CD4-positive, alpha-beta T cell treated with Interleukin-17A for 1 hour (primary cell): ENCODE measurements at places on chromosomes 6 and 20.
A peak's percentile ranks its signal among the peaks of the same experiment; 100 is the strongest.

- no peak for DNase-seq
These were observed at the start of gene EPB41L1 for GRCh38 chr20:36154700-36155628. EPB41L1 (plus strand) TSS chr20:36154740; CDS start chr20:36173778, 19,038 bp downstream.

GRCh38 chr6:96468681-96469224, 52.9 kb upstream of the UFL1 start:
- peak; percentile 19 for DNase-seq

- no peak for DNase-seq
These were observed 23.9 kb downstream of the EDN1 start for GRCh38 chr6:12313992-12314589.

GRCh38 chr6:164832410-164832809, 477.0 kb downstream of the C6orf118 start:
- no peak for DNase-seq

DNA sequence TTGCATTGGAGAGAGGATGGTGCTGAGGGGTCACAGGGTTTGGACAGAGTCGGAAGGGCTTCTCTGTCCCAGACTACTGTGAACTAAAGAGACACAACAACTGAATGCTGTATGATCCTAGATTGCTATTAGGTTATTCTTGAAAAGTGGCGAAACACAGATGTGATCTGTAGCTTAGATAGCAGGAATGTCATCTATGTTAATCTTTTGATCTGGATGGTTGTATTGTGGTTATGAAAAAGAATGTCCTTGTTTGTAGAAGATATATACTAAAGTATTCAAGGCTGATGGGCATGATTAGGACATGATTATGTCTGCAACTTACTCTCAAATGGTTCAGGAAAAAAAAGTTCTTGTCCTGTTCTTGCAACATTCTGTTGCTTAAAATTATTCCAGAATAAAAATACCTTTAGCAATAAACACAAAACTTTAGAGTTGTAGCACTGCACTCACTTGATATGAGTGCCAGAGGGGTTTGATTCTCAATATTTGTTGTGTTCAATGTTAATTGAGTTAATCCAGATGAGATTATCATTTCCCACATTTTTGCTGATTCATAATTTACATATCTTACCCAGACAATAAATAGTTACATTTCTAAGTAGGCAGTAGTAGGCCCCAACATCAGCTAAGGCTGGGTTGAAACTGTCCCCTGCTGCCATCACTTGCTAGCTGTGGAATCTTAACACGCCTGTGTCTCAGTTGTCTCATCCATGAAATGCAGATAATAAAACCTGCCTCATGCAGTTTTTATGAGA, 645.2 kb downstream of the KIF16B start:
- DNase-seq: no peak

GRCh38 chr6:15709651-15710269, 46.9 kb upstream of the DTNBP1 start:
- no peak for DNase-seq

DNA sequence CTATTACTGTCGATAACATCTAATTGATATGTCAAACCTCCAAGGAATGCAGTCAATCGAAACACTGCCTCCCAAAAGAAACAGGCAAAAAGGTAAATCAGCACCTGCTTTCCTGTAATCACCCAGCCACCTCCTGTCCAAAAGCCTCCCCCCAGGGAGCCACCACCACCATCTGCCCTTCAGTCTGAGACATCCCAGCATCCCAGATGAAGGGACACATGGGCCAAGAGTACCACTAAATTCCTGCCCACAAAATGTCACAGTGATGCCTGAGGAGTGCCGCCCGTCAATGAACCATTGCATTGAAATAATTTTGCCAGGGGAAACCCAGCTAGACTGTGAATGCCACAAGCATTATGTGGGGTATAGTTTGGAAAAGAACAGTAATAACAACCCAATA, 401.7 kb downstream of the ZFAND3 start:
- no peak for DNase-seq

DNA sequence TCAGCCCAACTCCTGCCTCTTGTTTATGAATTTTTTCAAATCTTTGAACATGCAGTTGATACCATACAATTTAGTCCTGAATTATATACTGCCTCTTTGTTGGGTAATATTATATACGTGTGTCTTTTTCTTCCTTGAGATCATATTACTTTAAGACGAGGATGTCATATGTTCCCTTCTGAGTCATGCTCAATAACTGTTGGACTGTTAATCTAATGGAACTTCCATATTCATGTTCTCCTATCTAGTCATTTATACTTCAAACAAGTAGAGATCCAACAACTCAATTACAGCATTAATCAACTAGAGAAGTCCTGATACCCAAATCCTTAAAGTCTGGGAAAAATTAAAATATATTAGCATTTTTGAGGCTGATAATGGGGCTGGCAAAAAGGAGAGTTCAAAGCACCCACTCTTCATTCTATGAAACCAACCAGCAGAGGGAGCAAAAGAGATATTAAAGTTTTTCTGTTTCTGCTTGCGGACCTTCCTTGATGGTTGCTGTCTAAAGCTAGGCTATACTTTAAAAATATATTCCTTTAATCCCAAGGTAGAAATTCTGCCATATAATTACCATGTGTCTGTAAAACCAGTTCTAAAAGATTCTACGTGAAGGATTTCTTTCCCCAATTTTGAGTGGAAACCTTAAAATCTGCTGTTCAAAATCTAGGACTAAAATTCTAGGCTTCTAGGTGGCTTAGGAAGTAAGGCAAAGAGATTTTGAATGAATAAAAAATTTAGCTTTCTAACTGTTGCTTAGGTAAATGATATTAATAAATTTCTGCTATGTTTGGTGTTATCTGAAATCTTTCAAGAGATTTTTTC, 498.9 kb downstream of the BCKDHB start:
- DNase-seq: peak; percentile 30

- no peak for DNase-seq
These were observed 10.6 kb downstream of the KCNK17 start for GRCh38 chr6:39303425-39304153.

- DNase-seq: no peak
These were observed 120.4 kb downstream of the PHACTR3 start for GRCh38 chr20:59724457-59725366.

GRCh38 chr20:19582782-19583181, 175.3 kb upstream of the RIN2 start:
- no peak for DNase-seq

- no peak for DNase-seq
These were observed 65.0 kb downstream of the TOX2 start for GRCh38 chr20:43979576-43980105.

DNA sequence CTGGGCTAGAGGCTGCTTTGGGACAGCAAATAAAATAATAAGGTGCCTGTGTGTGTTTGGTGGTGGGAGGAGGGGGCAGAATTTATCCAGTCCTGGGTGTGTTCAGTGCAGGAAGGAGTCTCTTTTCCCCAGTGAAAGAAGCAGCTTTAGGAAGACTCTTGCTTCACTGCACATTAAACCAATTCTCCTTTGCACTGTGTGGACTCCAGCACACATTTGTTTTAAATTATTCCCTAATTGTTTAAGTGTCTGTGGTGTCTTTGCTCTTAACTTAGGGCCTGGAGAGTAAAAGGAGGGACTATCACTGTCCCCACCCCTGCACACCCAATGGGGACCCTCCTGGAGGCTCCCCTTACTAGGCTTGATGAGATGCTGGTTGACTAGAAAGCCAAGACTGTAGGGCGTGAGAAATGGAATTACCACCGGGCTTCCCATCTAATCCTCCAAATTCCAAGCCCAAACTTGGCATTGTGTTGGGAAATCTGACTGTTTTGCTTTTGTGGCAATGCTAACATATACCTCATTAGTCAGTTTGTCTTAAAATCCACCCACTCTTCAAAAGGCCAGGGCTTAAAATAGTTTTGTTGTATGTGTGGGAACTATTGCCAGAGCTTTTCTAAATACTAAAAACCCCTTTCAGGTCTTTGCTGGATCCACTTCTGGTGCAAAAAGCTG, 13.5 kb upstream of the DAAM2 start:
- no peak for DNase-seq

DNA sequence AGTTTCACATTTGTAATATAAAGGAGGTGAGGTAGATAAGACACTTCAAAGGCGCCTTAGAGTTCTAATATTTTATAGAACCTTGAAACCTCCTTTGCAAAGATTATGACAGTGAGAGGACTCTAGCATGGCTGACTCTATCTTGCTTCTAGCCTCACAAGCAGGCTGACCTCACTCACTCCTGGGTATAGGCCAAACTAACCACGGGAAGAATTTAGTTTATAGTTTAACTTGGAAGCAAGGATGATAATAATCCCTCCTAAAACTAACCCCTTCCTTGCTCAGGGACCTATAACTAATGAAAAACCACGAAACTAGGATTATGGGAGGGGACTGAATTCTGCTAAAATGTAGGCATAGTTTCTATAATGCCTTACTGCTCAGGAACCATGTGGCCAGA, 84.3 kb downstream of the FILIP1 start:
- DNase-seq: no peak

- DNase-seq: no peak
These were observed 55.0 kb downstream of the ALDH5A1 start for GRCh38 chr6:24549674-24550353.

DNA sequence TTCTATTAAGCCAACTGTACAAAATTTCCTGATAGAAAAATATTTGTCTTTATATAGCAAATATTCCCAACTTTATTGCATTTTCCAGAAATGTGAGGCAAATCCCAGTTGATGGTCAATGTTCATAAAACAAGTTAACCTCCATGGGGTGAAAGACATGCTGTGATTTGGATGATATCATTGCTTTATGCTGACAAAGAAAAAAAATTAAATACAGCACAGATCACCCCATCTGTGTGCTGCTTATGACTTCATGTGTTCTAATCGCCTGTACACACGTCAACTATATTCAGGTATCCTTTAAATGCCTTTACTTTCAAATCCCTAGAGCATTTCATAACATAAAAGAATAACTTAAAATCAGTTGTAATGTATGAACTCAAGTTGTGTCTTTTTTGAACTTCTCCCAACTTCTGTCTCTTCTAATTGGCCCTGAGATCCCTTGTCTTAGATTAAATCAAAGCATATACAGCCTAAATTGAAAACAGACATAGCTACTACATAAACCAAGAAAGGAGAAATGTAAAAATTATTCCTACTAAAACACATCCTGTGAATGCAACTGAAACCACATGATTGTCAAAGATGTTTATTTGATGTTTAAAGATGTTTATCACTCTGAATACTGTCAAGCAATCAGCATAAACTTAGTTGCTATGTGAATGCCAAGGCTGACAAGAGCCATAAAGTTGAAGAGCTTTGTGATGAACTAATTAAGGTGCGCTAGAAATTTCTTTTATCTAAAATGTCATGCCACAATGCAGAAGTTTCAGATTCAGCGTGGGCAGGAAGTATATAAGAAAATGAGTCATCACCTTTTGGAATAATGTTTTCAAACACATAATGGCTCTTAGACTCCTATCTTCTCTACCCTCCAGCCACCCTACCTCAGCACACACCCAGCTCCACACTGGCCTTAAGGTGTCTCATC, 68.7 kb downstream of the FILIP1 start:
- DNase-seq: no peak

GRCh38 chr6:41967312-41968287, 26.0 kb upstream of the CCND3 start:
- no peak for DNase-seq

- no peak for DNase-seq
These were observed 208.4 kb downstream of the MYLK4 start for GRCh38 chr6:2542101-2542857.

GRCh38 chr20:39645131-39645530, 683.0 kb downstream of the DHX35 start:
- DNase-seq: no peak

GRCh38 chr6:38241200-38241871, 398.4 kb downstream of the BTBD9 start:
- no peak for DNase-seq

- no peak for DNase-seq
These were observed 6.0 kb upstream of the MRAP2 start for GRCh38 chr6:84027340-84028181.

DNA sequence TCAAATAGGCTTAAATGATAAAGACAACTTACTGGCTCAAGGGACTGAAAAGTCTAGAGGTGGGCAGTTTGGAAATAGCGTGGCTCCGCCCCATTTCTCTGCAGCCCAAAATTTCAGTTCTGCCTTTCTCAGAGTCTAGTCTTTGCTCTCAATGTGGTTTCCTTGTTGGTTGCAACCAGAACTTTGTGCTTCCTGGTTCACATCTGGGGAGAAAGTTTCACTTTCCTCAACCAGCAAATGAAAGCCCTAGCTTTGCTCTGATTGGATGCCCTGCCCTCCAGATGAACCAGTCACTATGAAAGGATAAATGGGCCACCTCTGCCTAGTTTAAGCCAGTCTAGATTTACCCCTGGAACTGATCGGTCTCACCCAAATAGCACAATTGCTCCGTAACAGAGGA, 14.9 kb downstream of the SYCP2L start:
- peak; percentile 10 for DNase-seq

- DNase-seq: peak; percentile 41
These were observed 21.4 kb upstream of the TRAM2 start for GRCh38 chr6:52598123-52598823.

- no peak for DNase-seq
These were observed 277.3 kb upstream of the PRND start for GRCh38 chr20:4444404-4444803.

- no peak for DNase-seq
These were observed 16.9 kb downstream of the ILRUN start for GRCh38 chr6:34679552-34680253.

DNA sequence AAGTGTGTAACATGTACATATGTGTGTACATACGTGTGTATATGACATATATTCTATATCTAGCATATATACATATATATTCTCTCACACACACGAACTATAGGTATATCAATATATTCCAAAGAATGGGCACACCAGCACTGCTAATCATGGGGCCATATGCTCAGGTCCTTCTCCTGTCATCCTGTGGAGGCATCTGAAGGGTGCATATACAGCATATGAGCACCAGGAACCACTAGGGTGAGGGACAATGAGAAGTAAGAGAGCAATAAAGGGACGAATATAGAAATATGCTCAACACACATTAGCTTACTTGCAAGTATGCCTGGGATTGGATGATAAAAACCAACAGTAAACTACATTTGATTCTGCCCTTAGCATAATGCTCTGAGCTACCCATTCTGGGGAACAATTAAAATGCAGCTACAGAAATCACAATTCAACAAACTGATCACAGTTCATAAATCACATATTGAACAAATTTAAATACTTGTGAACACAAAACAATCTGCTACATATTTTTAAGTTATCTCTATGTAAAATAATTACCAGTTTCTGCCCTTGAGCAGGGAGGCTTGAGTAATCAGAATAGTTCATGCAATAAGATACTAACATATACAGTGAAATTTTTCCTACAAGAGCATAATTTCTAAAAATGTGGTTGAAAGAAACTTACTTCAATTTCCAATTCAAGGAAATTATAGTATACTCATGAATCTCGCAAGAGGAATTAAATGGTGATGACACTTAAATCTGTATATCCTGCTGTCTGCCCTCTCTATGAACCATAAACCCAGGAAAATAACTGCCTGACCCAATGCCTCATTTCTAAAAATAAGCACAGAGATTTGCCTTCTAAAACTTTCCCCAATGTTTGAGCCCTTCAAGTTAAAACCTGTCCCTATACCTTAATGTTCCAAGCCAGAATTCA, 272.2 kb upstream of the THEMIS start:
- DNase-seq: no peak
